ENCODE measurements at places on chromosomes 6 and 20.
A peak's percentile ranks its signal among the peaks of the same experiment; 100 is the strongest.

DNA sequence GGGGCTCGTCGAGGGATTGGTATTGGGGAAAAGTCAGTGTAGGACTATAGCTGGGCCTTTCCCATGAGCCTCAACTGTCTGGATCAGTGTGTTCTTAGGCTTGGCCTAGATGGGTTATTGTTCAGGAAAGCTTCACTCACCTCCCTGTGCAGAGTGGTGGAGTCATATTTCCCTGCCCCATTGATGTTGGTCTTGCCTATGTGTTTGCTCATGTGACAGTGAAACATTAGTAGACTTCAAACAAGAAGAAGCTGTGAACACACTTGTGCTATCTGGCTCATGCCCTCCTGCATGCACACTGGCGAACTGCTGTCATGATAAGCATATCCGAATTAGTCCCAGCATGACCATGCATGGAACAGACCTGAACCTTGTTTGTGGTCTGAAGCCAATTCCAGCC, 171.1 kb downstream of the DHX35 start:
- DNase-seq, result peak; percentile 68

GRCh38 chr20:13821876-13822275, 37.0 kb downstream of the NDUFAF5 start:
- DNase-seq, result no peak

GRCh38 chr6:34514112-34514511, 42.0 kb downstream of the SPDEF start:
- DNase-seq, result no peak

- no peak for DNase-seq
Measured at GRCh38 chr6:151372164-151372563, 19.2 kb downstream of the ZBTB2 start.

- no peak for DNase-seq
Measured at GRCh38 chr6:12289933-12290820, at the start of gene EDN1. Gene EDN1, plus strand, starts transcription at chr6:12290361. Its CDS starts 269 bp downstream, at chr6:12290630.

Measured in DMS153 (cell line).